ENCODE measurements at places on chromosomes 12 and 14.

GRCh38 chr12:29783773-29784666 lies at the start of gene TMTC1:
TSS of gene TMTC1 (minus strand) at chr12:29783942. CDS start at chr12:29783751, 191 bp downstream.
- DNase-seq, result peak; percentile 91

DNA sequence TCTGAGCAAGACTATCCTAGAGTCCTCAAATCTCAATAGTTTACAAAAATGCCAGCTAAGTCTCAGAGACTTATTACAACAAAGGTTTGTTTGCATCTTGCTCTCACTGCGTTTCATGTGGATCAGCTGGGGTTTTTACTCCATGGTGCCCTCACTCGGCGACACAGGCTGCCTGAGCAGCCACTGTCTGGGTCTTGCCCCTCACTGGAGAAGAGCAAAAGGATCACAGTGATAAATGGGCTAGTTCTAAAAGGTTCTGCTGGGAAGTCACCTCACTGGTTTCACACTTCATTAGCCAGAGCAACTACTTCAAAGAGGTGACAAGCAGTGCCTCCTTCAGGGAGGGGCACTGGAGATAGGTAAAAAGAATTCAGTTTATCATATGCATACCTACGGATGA lies 392.0 kb downstream of the RPL10L start:
- no peak for DNase-seq

DNA sequence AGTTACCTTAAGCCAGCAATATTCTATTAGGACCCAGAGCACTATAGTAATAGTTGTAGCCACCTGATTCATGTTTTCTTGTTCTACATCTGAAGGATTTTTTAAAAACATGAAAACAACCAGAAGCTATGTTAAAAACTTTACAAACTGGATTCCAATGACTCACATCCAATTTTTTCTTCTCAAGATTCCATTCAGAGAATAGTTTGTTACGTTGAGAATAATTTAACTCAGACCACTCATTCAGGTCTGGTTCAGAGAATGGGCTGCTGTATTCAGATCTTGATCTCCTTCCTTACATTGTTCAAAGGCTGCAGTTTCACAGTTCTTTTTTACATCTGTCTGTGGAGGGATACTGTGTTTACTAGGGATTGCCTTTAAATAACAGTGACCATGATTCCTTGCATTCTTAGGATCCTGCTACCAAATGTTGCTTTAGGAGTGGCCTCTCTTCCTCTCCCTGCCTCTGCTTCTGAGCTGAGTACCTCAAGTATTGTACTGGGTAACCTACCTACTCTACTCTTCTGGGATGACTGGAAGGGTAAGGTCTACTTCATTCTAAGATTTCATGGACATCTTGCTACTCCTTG lies 448.0 kb upstream of the FBXO33 start:
- no peak for DNase-seq

DNA sequence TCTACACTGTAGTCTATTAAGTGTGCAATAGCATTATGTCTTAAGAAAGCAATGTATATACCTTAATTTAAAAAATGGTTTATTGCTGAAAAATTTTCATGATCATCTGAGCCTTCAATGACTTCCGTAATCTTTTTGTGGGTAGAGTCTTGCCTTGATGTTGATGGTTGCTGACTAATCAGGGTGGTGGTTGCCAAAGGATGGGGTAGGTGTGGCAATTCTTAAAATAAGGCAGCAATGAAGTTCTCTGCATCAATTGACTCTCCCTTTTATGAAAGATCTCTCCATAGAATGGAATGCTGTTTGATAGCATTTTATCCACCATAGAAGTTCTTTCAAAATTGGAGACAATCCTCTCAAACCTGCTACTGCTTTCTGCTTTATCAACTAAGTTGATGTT lies 41.1 kb downstream of the BBS10 start:
- no peak for DNase-seq

DNA sequence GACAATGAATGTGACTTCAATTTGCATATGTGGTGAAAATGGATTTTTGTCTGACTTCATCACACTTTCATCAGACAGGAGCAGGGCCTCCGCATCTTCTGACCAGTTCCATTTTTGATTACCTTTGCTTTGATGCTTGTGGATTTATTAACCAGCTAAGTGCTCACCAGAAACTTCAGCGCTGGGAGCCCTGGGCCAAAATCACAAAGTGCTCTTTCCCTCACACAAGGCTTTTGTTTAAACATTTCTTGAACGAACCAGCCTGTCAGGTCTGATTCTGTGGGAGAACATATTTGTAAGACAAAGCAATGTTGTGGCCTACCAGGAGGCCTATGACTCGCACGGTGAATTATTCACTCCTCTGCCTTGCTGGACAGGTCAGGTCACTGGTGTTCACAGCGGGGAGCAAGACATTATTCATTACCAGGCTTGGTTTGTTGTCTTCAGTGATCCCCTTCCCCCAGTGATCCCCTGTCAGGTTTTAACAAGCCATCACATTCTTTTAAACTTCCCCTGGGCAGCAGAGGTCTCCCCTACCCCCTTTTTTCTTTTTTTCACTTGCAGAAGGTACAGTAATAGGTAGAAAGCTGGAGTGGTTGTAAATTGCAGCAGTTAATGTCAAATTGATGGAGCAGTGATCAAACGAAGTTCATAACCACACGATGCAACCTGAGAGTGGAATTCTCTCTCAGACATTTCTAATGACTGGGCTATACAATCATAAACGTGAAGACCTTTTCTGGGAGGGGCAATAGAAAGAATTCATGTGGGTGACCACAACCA lies 167.5 kb upstream of the PRICKLE1 start:
- no peak for DNase-seq

DNA sequence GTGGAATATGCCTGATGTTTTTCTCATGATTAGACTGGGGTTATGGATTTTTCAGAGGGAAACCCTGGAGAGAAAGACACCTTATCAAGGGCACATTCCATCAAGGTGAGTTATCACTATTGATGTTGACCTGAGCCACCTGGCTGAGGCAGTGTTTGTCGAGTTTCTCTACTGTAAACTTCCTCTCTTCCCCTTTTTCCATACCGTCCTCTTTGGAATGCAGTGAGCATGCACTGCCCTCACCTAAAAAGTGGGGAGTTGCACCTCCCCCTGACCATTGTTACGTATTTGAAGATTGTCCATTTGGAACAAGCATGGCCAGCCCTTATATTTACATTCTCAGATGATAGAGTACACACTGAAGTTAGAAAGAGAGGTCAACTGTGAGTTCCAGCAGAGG lies 53.9 kb upstream of the PWP1 start:
- DNase-seq, result no peak

GRCh38 chr12:26318661-26319068 lies 123.3 kb downstream of the SSPN start:
- DNase-seq, result no peak

- DNase-seq, result no peak
Observed at GRCh38 chr14:65594882-65595237, 182.3 kb downstream of the FUT8 start.

GRCh38 chr12:44379831-44380230 lies 496.3 kb downstream of the NELL2 start:
- DNase-seq, result no peak

- no peak for DNase-seq
Observed at GRCh38 chr12:674272-674781, 11.1 kb upstream of the NINJ2 start.

DNA sequence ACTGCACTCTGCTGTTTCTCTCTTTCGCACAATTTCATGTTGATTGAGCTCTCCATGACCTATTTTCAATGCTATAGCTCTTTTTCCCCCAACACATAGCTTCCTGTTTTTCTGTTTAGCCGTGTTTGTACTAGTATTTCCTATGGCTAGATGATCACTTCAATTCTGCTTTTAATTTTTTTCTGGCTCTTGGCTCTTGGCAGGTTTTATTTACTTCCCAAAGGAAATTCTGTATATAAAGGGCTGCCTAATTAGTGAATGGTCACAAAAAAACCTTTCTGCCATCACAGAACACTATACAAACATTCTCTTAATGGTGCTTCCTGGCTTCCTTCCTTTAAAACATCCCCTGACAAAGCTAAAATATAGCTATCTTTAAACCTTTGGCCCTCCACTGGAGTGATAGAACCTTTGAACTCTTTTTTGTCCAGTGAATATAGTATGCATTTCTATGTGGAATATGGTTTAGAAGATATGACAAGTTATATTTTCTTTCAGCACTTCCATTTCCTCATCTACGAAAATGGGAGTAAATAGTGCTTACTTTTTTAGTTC lies 88.2 kb downstream of the RASSF9 start:
- no peak for DNase-seq

GRCh38 chr14:97155320-97155719 lies 358.1 kb downstream of the VRK1 start:
- DNase-seq, result no peak

- no peak for DNase-seq
Observed at GRCh38 chr12:130537051-130537450, 179.0 kb downstream of the RIMBP2 start.

GRCh38 chr14:65195042-65195719 lies 92.9 kb upstream of the MAX start:
- no peak for DNase-seq

DNA sequence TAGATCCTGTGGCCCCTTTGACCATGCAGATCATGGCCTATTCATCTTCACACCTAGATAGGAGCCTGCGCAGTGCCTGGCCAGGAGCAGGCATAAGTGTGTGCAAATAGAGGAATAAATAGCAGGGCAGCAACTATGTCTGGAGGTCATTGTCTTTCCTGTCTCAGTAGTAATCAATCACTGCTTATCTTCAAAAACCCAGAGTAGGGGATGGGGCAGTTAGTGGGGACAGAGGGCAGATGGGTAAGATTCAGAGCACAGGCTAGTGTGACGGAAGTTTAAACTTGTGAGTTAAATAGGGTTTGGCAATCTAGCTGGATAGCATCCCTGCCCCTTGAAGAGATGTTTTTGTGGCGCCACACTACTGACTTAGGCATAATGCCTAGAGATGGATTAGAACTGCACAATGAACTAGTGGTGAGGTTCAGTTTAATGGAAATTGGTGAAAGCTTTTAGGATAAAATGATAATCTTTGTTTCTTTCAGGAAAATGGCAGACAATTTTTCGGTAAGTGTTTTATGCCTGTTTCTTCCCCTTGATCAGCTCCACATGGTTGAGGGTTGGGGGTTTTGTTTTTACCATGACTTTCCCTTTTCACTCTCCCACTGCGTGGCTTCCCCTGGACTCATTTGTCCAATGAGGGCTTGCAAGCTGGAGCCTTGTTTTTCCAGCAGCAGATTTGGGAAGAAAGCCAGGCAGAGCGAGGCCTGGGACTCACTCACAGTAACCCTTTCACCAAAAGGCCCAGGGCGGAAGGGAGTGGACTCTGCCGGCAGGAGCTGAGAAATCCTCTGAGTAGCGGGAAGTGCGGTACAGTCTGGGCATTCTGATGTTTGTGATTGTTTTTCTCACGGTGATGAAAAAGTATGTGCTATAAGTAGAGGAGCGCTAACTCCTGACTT lies 8.1 kb downstream of the LGALS3 start:
- DNase-seq, result no peak

- no peak for DNase-seq
Observed at GRCh38 chr12:130700492-130701401, 15.4 kb downstream of the RIMBP2 start.

GRCh38 chr12:131927110-131928079 lies 1.7 kb upstream of the PUS1 start:
- no peak for DNase-seq

DNA sequence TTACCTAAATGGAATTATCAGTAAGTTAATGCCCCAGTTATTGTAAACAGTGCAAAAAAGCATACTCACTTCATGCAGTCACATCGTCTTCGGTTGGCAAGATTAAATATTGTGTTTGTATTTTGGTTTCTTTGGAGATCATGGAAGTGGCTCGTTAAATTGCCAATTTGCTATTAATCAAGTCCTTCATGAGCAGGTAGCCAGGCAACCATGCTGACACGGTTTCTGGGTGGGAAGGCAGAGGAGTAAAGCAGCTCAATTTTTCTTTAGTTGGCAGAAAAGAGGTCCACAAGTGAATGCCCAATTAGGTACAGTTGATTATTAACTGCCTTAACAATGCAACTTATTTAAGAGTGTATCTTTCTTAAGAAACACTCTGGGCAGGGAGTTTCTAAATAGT lies 43.9 kb downstream of the PPP4R3A start:
- DNase-seq, result no peak

GRCh38 chr14:87615822-87616679 lies 376.9 kb downstream of the GALC start:
- no peak for DNase-seq

- DNase-seq, result no peak
Observed at GRCh38 chr12:71125515-71125914, 32.3 kb downstream of the TSPAN8 start.

GRCh38 chr14:76591266-76591665 lies 170.0 kb upstream of the VASH1 start:
- no peak for DNase-seq

DNA sequence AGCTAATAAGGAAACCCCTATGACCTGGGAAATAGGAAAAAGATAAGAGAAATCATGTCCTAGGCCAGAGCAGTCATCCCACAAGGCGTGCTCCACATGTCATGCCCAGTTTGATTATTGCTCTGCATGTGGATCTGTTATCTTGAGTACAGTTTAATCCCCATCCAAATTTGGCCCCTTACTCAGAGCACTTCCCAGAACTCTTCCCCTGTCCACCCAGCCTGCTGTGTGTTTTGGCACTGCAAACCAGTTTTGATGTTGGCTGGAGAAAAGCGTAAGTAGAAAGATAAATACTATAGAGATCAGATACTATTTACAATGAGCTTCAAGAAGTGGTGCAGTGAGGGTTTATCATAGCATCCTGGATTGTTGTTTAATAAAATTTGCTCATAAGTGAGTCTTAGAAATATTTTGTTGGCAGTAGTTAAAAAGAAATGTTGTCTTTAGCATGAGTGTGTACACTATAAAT lies 83.8 kb downstream of the PTPRB start:
- no peak for DNase-seq

- no peak for DNase-seq
Observed at GRCh38 chr14:71675126-71675899, 256.9 kb upstream of the RGS6 start.

- DNase-seq, result no peak
Observed at GRCh38 chr14:67240168-67240932, 885 bp upstream of the PALS1 start.

DNA sequence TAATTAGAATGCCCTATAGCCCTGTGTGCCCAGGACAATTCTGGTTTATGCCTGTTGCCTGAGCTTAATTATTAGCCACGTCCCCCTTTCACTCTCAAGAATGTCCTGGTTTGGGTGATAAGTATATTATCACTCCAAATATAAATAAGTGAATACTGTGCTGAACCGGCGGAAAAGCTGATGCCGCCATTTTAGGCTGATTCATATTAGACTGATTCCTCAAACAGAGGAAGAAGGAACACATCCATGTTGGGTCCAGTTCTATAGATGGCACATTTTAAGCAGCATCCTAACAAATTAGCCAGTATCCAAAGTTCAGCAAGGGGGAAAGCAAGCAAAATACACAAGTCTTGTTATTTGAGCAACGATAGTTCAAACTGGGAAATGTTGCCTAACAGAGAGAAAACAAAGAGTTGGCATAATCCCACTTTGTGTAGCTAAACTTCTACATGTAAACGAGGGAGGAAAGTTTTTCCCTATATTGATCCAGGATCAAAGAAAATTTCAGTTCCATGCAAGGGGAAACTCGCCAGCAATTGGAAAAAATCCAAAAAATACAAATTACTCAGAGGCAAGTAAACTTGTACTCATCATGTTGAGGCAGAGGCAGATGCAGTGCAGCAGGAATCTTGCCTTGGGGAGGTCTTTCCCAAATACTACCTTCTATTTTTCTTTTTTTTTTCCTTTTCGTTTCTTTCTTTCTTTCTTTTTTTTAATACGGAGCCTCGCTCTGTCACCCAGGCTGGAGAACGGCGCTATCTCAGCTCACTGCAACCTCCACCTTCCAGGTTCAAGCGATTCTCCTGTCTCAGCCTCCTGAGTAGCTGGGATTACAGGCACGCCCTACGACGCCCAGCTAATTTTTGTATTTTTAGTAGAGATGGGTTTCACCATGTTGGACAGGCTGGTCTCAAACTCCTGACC lies 96.2 kb downstream of the ITPR2 start:
- DNase-seq, result no peak
